Psoas muscle (tissue), 8 donors: ENCODE measurements at places on chromosomes 16 and 17. TPM values are rescaled to one million over a fixed set of nuclear protein-coding genes. Genes with fewer than 3 reads are reported as not detected.

DNA sequence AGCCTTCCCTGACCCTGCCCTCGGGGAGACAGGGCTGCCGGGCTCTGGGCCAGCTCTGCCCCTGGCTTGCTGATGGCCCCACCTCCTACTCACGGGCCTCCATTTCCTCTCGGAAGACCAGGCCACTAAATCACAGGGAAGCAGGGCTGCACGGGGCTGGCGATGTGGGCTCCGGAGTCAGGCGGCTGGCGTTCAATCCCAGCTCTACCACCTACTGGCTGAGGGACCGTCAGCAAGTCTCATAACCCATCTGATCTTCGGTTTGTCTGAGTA, 113.4 kb downstream of the AMFR start:
- no peaks in the 10 kb centered on the region for H3K27me3 ChIP-seq
- no peak overlapping the region for H3K27ac ChIP-seq
- no peaks in the 10 kb centered on the region for H3K36me3 ChIP-seq
- DNase-seq: no peak
- no peak overlapping the region for H3K4me3 ChIP-seq
- no peaks in the 10 kb centered on the region for H3K4me1 ChIP-seq

DNA sequence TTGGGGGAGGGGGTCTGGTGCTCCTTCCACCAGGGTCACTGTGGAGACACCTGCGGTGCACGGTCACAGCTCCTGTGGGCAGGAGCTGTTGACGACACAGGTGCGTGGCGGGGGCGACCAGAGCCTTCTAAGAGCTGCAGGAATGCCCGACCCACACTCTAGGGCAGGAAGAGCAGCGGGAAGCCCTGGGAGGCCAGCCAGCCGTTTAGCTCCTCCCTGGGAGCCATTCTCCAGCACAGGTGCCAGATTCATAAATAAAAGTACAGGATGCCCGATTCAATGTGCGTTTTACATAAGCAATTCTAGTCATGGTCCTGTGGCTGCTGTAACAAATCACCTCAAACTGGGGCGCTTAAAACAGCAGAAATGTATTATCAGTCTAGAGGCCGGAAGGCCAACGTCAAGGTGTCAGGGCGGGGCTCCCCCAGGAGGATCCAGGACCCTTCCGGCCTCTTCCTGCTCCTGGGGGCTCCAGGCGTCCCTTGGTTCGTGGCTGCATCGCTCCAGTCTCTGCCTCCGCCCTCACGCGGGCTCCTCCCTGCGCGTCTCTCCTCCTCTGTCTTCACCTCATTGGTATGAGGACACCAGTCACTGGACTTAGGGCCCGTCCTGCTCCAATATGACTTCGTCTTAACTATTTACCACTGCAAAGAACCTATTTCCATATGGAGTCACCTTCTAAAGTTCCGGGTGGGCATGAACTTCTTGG, 155.4 kb downstream of the FOXL1 start:
- DNase-seq: peak; percentile 17
- no peaks in the 10 kb centered on the region for H3K4me1 ChIP-seq
- H3K27ac ChIP-seq: no peak overlapping the region

DNA sequence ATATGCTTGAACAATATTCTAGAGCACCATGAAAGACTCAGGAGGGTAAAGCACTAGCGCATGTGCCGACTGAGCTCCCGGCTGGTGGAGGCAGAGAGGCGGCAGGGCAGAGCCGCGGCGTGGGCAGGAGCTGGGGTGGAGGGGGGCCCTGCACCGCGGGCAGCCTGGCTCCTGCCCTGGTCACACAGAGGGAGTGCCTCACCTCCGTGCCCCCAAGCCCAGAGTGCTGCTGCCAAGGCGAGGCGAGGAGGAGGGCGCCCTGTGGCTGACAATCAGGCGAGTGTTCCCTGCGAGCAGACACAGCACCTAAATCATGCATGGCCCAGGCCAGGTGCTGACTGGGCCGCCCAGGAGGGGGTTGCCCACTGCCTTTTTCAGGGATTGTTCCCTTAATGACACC, 105.8 kb upstream of the TNRC6C start:
- H3K27me3 ChIP-seq: no peaks in the 10 kb centered on the region
- H3K36me3 ChIP-seq: no peaks in the 10 kb centered on the region
- H3K4me1 ChIP-seq: no peaks in the 10 kb centered on the region
- no peak overlapping the region for H3K4me3 ChIP-seq
- no peak overlapping the region for H3K27ac ChIP-seq

- H3K27ac ChIP-seq: no peak overlapping the region
- H3K36me3 ChIP-seq: no peaks in the 10 kb centered on the region
- no peak for DNase-seq
- H3K4me3 ChIP-seq: no peak overlapping the region
- no peaks in the 10 kb centered on the region for H3K27me3 ChIP-seq
- H3K4me1 ChIP-seq: no peaks in the 10 kb centered on the region
These were observed 9.4 kb upstream of the SPATA2L start for GRCh38 chr16:89710709-89711564.

- H3K4me3 ChIP-seq: no peak overlapping the region
- no peak overlapping the region for H3K27ac ChIP-seq
- no peaks in the 10 kb centered on the region for H3K27me3 ChIP-seq
- no peaks in the 10 kb centered on the region for H3K36me3 ChIP-seq
- no peak for DNase-seq
These were observed 156.9 kb upstream of the CIBAR2 start for GRCh38 chr16:85269165-85269564.

- H3K36me3 ChIP-seq: no peaks in the 10 kb centered on the region
- no peaks in the 10 kb centered on the region for H3K27me3 ChIP-seq
- no peak overlapping the region for H3K27ac ChIP-seq
- H3K4me3 ChIP-seq: no peak overlapping the region
- H3K4me1 ChIP-seq: no peaks in the 10 kb centered on the region
- DNase-seq: no peak
These were observed 292.0 kb upstream of the CCL2 start for GRCh38 chr17:33962857-33963655.

DNA sequence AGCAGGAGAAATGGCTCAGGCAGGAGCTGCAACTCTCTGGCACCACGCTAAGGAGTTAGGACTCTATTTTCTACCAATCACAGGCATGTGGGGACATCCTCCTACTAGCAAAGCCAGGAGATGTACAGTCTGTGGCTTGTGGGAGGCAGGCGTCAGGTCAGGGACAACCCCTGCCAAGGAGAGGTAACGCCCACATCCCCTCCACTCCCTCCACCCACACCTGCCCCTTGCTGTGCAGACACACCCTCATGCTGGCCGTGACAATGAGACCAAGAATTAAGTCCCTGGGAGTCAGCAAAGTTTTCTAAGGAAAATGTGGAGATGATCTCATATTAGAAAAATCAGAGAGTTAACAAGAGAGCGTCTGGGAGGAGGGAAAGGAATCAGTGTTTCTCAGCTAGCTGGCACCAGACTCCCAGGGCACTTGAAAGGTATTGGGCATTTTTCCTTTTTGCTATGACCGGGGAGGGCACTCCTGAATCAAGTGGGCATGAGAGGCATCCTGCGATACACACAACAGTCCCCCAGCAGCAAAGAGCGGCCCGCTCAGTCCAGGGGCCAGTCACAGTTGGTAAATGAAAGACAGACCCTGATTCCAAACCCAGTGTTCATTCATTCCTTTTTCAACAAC, 87.3 kb upstream of the RPL38 start:
- peaks cover 18% of the 10 kb centered on the region for H3K27me3 ChIP-seq
- no peak for DNase-seq
- no peak overlapping the region for H3K27ac ChIP-seq
- H3K36me3 ChIP-seq: no peaks in the 10 kb centered on the region
- H3K4me3 ChIP-seq: no peak overlapping the region

DNA sequence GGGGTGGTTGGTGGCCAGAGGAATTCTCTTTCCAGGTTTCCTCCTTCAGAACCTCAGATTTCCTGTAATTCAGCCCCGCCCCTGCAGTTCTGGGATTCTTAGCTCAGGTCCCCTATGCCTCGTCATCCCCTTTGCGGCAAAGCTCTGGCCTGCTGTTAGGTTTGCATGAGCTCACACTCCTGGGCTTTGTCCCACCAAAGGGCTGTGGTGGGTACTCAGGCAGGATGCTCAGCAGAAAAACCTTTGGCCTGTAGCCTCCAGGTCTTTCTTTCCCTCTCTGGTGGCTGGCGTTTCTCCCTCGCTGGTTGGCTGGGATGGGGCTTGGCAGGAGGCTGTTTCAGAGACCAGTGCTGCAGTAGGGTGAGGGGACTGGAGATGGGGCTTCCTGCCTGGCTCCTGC, 9.6 kb upstream of the PLEKHG4 start:
- H3K4me3 ChIP-seq: no peak overlapping the region
- no peak for DNase-seq
- no peaks in the 10 kb centered on the region for H3K4me1 ChIP-seq
- H3K27ac ChIP-seq: no peak overlapping the region
- no peaks in the 10 kb centered on the region for H3K36me3 ChIP-seq
- H3K27me3 ChIP-seq: no peaks in the 10 kb centered on the region

- DNase-seq: peak; percentile 50
- H3K4me1 ChIP-seq: peaks cover 9% of the 10 kb centered on the region
- H3K36me3 ChIP-seq: peaks cover 16% of the 10 kb centered on the region
- H3K27ac ChIP-seq: no peak overlapping the region
These were observed 732 bp upstream of the EXOSC6 start for GRCh38 chr16:70252355-70252988.

DNA sequence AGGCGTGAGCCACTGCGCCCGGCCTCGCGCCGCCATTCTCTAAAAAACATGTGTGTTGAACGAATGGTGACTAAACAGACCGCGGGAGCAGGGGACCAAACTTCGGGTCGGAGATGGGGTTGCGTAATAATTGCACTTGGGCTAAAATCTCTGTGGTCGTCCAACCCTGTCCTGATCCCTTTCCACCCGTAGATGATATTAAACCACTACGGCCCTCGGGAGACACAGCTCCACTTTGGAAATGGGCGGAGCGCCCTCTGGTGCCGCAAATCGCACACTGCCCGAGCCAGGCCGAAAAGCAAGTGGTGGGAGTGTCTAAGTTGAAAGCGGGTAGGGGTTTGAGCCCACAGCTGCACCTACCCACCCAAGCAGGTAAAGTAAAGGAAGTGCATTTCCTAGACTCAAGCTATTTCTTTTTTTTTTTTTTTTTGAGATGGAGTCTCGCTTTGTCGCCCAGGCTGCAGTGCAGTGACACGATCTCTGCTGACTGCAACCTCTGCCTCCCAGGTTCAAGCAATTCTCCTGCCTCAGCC, 17.0 kb downstream of the CAVIN1 start:
- peaks cover 56% of the 10 kb centered on the region for H3K4me1 ChIP-seq
- DNase-seq: peak; percentile 92
- H3K4me3 ChIP-seq: peak overlapping the region; percentile 37
- H3K27me3 ChIP-seq: no peaks in the 10 kb centered on the region
- peak overlapping the region; percentile 90 for H3K27ac ChIP-seq

- no peaks in the 10 kb centered on the region for H3K36me3 ChIP-seq
- no peaks in the 10 kb centered on the region for H3K4me1 ChIP-seq
- no peak overlapping the region for H3K4me3 ChIP-seq
- no peaks in the 10 kb centered on the region for H3K27me3 ChIP-seq
- no peak for DNase-seq
These were observed 35.7 kb upstream of the CCL2 start for GRCh38 chr17:34219405-34219804.

GRCh38 chr17:10618202-10618635, 38.9 kb downstream of the MYH3 start:
- peak overlapping the region; percentile 84 for H3K27ac ChIP-seq
- DNase-seq: peak; percentile 70
- no peaks in the 10 kb centered on the region for H3K36me3 ChIP-seq
- H3K27me3 ChIP-seq: no peaks in the 10 kb centered on the region
- H3K4me1 ChIP-seq: peaks cover 17% of the 10 kb centered on the region
- no peak overlapping the region for H3K4me3 ChIP-seq

DNA sequence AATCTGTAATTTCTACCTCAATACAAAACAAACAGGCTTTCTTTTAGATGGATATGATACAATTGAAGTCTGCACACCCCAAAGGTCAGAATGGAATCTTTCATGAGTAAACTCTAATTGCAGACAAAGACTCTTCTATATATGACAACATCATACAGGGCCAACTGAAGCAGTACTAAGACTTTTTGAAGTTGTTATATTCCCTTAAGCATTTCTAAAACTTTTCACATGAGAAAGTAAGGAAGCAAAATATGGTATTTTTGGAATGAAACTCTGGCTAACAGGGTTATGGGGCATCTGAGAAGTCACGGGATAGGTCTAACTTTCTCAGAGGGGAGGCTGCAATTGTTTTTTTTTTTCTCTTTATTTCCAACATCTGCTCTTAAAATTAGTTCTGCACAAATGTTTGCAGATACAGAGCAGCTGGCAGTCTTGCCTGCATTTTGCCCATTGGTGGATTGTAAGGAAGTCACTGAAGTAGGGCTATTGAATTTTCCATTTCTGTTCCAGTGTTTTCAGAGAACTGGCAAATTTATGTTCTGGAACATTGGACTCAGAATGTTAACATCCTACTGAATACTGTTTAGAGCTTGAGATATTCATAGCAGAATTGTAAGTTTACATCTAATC, 59.1 kb downstream of the SSH2 start:
- no peak for DNase-seq
- H3K4me1 ChIP-seq: peaks cover 22% of the 10 kb centered on the region
- H3K4me3 ChIP-seq: no peak overlapping the region

- H3K4me3 ChIP-seq: no peak overlapping the region
- H3K4me1 ChIP-seq: no peaks in the 10 kb centered on the region
- no peaks in the 10 kb centered on the region for H3K36me3 ChIP-seq
- peaks cover 26% of the 10 kb centered on the region for H3K27me3 ChIP-seq
These were observed 162.9 kb downstream of the ENGASE start for GRCh38 chr17:79237448-79238053.

DNA sequence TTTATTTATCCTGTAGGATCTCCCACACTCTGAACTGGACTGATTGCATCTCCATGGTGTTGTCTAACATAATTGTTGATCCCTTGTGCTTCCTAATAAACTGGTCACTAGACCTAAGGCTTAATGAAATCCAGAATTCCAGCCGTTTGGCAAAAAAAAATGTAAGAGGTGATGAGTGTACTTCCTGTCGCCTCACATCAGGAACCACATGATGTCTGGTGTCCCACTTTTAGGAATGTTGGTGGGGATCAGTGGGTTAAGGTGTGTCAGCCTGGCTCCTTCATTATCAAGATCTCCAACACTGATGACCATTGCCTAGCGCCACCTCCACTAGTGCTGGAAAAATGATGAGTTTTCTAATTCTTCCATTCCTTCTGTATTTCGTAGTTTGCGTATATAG, 18.6 kb upstream of the LONP2 start:
- H3K27ac ChIP-seq: no peak overlapping the region
- no peak for DNase-seq
- H3K4me1 ChIP-seq: no peaks in the 10 kb centered on the region
- no peak overlapping the region for H3K4me3 ChIP-seq
- no peaks in the 10 kb centered on the region for H3K27me3 ChIP-seq
- no peaks in the 10 kb centered on the region for H3K36me3 ChIP-seq

Gene NPB
- total RNA-seq: 0.42 TPM

Gene RUNDC1
- total RNA-seq: 16.8 TPM

Gene TMEM238L
- total RNA-seq: not detected

Gene HOXB1
- total RNA-seq: not detected

Gene PRSS33
- not detected for total RNA-seq

Gene TBC1D3I
- total RNA-seq: 0.49 TPM

Gene ACACA
- 42.6 TPM for total RNA-seq

Gene SLX4
- 2.4 TPM for total RNA-seq

Gene SHISA6
- 0.22 TPM for total RNA-seq

Gene KDM6B
- total RNA-seq: 26.0 TPM
